Fibroblast of lung (primary cell): ENCODE measurements at places on chromosomes 5 and 9. TPM values are rescaled to one million over a fixed set of nuclear protein-coding genes. Genes with fewer than 3 reads are reported as not detected.

DNA sequence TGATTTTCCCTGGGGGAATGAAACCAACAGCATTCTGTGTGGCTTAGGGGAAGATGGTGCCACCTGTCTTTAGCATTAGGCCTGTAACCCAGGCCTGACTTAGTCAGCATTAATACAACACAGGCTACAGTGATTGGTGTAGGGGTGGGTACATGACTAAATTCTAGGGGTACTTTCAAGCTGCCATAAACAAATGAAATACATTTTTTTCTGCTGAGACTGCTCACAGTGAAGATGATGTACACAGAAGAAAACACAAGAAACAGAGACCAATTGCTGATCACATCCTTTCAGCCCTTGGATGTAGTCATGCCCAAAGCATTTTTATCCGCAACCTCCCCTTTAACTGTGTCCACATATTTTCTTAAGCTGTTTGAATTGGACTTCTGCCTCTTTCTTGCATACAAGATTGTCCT lies 527.2 kb downstream of the KCTD16 start:
- H3K27ac ChIP-seq: no peak overlapping the region
- peak; percentile 99 for DNase-seq
- no peaks in the 10 kb centered on the region for H3K36me3 ChIP-seq
- no peak overlapping the region for H3K4me3 ChIP-seq
- H3K27me3 ChIP-seq: no peaks in the 10 kb centered on the region

- no peaks in the 10 kb centered on the region for H3K36me3 ChIP-seq
- no peaks in the 10 kb centered on the region for H3K27me3 ChIP-seq
- H3K27ac ChIP-seq: no peak overlapping the region
- no peaks in the 10 kb centered on the region for H3K4me1 ChIP-seq
- no peak overlapping the region for H3K4me3 ChIP-seq
Observed at GRCh38 chr9:128155736-128156500, 4.1 kb upstream of the BBLN start.

- no peak overlapping the region for H3K27ac ChIP-seq
- no peaks in the 10 kb centered on the region for H3K27me3 ChIP-seq
- H3K4me1 ChIP-seq: peaks cover 10% of the 10 kb centered on the region
Observed at GRCh38 chr9:134058716-134059115, 9.1 kb downstream of the BRD3 start.

DNA sequence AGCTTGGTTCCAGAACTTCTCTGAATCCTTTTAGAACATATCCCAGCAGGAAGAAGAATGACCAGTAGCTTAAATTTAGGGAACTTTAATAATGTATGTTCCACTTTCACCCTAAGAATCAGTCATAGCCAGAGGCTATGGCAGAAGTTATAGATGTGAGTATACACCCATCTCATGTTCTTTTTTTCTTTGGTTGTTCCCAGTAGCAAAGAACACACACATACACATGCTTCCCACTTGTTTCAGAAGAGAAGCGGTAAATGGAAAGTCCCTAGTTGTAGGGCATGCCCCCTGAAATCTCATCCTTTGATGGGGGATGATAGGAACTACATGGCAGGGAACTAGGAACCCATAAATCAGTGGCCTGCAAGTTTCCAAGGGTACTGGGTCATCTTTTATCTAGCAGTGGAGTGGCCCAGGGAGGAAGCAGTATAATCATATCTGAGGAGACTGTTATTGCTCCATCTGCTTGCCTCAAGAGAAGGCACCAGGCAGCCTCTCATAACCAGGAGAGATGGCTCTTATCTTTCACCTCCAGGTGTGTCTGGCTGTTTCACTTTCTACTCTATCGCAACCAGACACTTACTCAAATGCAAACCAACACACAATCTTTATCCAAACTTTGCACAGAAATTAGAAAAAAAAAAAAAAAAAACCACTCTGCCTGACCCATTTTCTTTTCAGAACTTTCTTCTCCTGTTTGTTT lies 109.5 kb downstream of the SNCAIP start:
- H3K36me3 ChIP-seq: no peaks in the 10 kb centered on the region
- H3K27ac ChIP-seq: no peak overlapping the region
- no peak overlapping the region for H3K4me3 ChIP-seq
- no peak for DNase-seq
- H3K4me1 ChIP-seq: no peaks in the 10 kb centered on the region
- H3K27me3 ChIP-seq: no peaks in the 10 kb centered on the region

DNA sequence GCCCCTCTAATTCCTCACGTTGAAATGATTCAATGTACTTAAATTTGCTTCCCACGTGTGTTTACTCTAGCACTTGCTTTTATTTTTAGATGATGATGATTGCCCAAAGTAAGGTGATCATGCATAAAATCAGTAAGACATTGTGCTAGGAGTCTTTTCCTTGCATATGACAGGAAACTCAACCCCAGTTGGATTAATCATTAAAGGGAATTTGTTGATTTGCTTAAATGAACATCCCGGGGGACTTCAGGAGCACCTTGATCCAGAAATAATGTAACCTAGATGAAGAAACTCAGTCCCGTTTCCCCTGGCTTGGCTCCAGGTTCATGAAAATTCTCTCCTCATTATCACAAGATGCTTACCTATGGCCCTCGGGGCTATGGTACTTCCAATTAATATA lies 106.1 kb upstream of the STC2 start:
- no peak overlapping the region for H3K27ac ChIP-seq
- no peak overlapping the region for H3K4me3 ChIP-seq
- H3K36me3 ChIP-seq: no peaks in the 10 kb centered on the region
- no peaks in the 10 kb centered on the region for H3K27me3 ChIP-seq
- no peaks in the 10 kb centered on the region for H3K4me1 ChIP-seq
- no peak for DNase-seq

Gene CDKN2B-AS1
- total RNA-seq: 3.9 and 7.6 TPM in 2 replicates

Gene SEMA6A
- total RNA-seq: 0.17 and 0.26 TPM in 2 replicates
